Daoy (cell line): ENCODE measurements at places on chromosomes 3 and 15. TPM values are rescaled to one million over a fixed set of nuclear protein-coding genes. Genes with fewer than 3 reads are reported as not detected.

ITIH1 gene
- total RNA-seq, result not detected in 2 replicates

ADCY5 gene
- 0.06 TPM in 1 of 2 replicates, not detected in the other for total RNA-seq

NMB gene
- total RNA-seq, result 0.30 and 3.4 TPM in 2 replicates

SCG5 gene
- total RNA-seq, result 1.8 and 3.0 TPM in 2 replicates

MESP2 gene
- total RNA-seq, result 0.29 and 0.54 TPM in 2 replicates

ASB14 gene
- not detected in 2 replicates for total RNA-seq

TRPM1 gene
- not detected in 2 replicates for total RNA-seq

WDR49 gene
- total RNA-seq, result not detected in 2 replicates

DCLK3 gene
- 0.06 TPM in 1 of 2 replicates, not detected in the other for total RNA-seq

BUB1B gene
- total RNA-seq, result 90.3 and 108 TPM in 2 replicates

ZMAT3 gene
- 2.7 and 4.3 TPM in 2 replicates for total RNA-seq

TRAIP gene
- total RNA-seq, result 6.6 and 10.4 TPM in 2 replicates

OCA2 gene
- not detected in 2 replicates for total RNA-seq

GUCA1C gene
- total RNA-seq, result not detected in 2 replicates

TUSC7 gene
- total RNA-seq, result not detected in 2 replicates

KCNMB3 gene
- 0.11 and 0.77 TPM in 2 replicates for total RNA-seq

TIGIT gene
- total RNA-seq, result not detected in 2 replicates

TGFBR2 gene
- total RNA-seq, result 5.7 and 6.8 TPM in 2 replicates

NCKIPSD gene
- 9.5 and 11.2 TPM in 2 replicates for total RNA-seq

GABRA5 gene
- total RNA-seq, result 0.97 and 5.9 TPM in 2 replicates
